Parietal lobe (tissue), 2 donors: ENCODE measurements at places on chromosomes 4 and X. TPM values are rescaled to one million over a fixed set of nuclear protein-coding genes. Genes with fewer than 3 reads are reported as not detected.

The ARR3 gene
- not detected for total RNA-seq

The BCORL1 gene
- 5.6 TPM for total RNA-seq

The ARHGAP36 gene
- 0.31 TPM for total RNA-seq

The SH3D19 gene
- total RNA-seq = 13.1 TPM

The MAGEA12 gene
- not detected for total RNA-seq

The S100G gene
- total RNA-seq = not detected

The TREX2 gene
- total RNA-seq = 1.9 TPM

The DMRTC1 gene
- total RNA-seq = not detected

The HSFX1 gene
- 4.4 TPM for total RNA-seq

The AADAT gene
- 32.9 TPM for total RNA-seq

The CT45A2 gene
- not detected for total RNA-seq

The CT55 gene
- 0.31 TPM for total RNA-seq

The F11 gene
- not detected for total RNA-seq

The JADE3 gene
- 11.0 TPM for total RNA-seq
